ENCODE measurements at places on chromosomes 7 and 10. TPM values are rescaled to one million over a fixed set of nuclear protein-coding genes. Genes with fewer than 3 reads are reported as not detected.
A peak's percentile ranks its signal among the peaks of the same experiment; 100 is the strongest.

DNA sequence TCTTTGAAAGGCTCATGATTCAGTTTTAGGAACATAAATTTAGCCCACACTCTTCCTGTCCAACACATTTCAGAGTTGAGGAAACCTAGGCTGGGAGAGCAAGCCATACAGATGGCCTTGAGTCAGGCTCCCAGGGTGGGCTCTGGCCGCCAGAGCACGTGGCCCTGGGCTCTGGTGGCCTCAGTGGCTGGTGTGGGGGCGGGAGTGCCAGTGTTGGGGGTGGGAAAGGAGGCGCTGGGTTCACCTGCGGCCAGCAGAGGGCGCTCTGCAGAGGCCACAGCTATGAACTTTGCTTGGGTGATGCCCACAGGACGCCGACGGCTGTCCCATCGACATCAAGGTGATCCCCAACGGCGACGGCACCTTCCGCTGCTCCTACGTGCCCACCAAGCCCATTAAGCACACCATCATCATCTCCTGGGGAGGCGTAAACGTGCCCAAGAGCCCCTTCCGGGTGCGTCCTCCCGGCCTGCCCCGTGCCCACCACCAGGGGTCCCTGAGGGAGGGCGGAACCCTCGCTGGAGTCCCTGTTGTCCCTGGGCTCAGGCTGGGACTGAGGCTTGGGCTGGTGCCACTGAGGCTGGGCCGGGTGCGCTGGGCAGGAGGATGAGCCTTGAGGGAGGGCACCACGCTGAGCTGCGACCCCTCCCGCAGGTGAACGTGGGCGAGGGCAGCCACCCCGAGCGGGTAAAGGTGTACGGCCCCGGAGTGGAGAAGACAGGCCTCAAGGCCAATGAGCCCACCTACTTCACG, 11.9 kb downstream of the FLNC start:
- no peak for DNase-seq

DNA sequence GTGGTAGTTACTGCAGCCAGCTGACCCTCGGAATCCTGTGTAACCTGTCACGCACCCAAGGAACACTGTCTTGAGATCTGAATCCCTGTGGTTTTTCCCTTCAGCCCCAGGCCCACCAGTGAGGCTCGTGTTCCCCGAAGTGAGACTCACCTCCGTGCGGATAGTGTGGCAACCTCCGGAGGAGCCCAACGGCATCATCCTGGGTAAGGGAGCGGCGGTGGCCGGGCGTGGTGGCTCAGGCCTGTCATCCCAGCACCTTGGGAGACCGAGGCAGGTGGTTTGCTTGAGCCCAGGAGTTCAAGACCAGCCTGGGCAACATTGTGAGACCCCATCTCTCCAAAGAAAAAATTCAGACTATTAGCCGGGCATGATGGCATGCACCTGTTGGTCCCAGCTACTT, 549.9 kb upstream of the FOXK1 start:
- no peak for DNase-seq

Gene HMX2
- not detected for total RNA-seq

- DNase-seq = no peak
Measured at GRCh38 chr7:34315032-34315431, 343.0 kb upstream of the NPSR1 start.

- no peak for DNase-seq
Measured at GRCh38 chr10:113080925-113081229, 130.8 kb downstream of the TCF7L2 start.

DNA sequence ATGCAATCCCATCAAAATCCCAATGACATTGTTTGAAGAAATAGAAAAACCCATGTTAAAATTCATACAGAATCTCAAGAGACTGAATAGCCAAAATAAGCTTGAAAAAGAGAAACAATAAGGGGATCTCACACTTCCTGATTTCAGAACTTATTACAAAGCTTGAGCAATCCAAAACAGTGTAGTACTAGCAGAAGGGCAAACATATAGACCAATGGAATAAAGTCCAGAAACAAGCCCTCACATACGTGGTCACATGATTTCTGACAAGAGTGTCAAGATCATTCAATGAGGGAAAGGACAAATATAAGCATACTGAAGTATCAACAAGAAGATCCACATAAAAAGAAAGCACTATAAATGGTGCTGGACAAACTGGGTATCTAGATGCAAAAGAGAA, 31.9 kb downstream of the MICU1 start:
- no peak for DNase-seq

GRCh38 chr7:143958781-143959180, 4.1 kb downstream of the OR2F1 start:
- no peak for DNase-seq

DNA sequence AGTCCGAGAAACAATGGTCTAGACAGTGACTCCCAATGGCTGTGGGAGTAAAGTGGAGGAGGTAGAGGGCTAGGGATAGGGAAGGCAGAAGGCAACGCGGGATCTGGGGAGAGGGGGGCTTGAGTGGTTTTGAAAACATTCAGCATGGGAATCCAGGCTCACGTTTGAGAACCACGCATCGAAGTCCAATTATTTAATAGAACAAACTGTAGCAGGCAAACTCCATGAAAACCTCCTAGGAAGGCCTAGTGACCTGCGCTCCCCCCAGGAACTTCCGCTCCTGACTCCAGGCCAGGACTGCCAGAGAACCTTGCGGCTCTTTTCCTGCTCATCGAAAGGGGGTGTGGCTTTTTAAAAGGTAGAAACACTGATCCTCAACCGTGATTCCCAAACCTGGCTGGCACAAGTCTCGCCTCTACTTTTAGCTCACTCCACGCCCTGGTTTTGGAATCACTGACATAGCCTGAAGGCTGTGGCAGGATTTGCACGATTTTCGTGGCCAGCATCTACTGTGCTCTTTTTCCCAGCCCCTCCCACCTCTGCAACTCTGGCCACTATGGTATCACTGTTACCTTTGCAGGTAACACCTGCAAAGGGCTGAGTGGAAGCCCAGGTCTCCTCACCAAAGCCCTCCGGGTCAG, 43.4 kb downstream of the MYOF start:
- peak; percentile 61 for DNase-seq

Gene CAV2
- 105 TPM for total RNA-seq

- no peak for DNase-seq
Measured at GRCh38 chr10:48711830-48712229, 27.2 kb downstream of the WDFY4 start.

Gene SLC29A4
- total RNA-seq = 5.0 TPM

- DNase-seq = no peak
Measured at GRCh38 chr10:125101049-125101448, 59.3 kb downstream of the CTBP2 start.

DNA sequence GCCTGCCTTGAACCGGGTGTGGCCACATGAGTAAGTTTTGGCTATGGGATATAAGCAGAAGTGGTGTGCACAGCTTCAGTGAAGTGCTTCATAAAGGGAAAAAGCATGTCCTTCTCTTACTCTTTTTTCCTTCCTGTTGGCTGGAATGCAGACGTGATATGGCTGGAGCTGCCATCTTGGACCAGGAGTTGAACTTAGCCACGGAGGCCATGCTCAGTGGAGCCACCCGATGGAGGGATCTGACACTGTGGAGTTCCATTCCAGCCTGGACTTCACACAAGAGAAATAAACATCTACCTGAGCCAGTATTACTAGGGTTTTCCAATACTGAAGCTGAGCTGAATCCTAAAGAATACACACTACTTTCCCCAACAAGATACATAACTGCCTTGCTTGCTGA, 52.3 kb downstream of the CCDC3 start:
- no peak for DNase-seq

DNA sequence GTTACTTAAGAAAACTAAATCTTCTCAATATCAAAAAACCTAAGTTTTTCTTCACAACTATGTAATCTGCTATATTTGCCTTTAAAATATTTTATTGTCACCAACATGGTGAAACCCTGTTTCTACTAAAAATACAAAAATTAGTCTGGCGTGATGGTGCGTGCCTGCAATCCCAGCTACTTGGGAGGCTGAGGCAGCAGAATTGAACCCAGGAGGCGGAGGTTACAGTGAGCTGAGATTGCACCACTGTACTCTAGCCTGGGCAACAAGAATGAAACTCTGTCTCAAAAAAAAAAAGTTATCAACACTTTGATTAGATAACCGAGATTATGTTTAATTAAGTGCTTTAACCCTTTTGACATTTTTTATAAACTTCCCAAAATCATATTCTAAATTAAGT, 28.3 kb upstream of the CLDN4 start:
- no peak for DNase-seq

Gene RSPH10B
- 1.1 TPM for total RNA-seq

GRCh38 chr10:132476146-132477065, 61.2 kb upstream of the INPP5A start:
- DNase-seq = no peak

DNA sequence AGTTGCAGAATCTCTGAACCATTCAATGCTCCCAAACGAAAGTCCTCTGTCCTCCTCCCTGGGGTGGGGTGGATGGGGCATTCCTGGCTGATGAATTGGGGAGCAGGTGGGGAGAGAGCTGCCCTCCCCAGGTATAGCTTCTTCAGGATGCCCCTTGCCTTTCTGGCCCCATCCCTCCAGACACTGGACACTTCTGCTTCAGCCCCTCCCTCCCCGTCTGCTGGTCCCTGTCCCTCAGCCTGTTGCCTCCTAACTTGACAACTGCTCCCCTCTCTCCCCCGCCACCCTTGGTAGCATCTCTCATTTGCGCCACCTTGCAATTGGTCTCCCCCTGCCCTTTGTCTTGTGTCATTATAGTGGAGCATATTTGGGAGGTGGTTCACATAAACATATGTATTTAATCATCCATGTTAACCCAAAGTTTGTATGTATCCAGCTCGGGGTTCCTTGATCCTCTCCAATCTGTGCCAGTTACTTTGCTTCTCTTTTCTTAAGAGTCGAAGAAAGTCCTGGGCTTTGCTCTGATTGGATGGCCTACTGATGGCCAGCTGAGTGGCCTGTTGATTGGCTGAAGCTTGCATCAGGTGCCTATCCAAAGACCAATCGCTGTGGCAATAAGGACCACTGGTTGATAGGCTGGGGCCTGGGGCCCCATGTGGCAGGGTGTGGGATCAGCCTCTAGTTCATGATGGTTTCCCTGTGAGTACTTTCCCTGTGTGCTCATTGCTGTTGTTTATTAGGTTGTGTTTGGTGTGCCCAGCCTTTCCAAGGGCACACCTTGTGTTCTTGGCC, 4.0 kb upstream of the GCK start:
- no peak for DNase-seq

Gene BRAF
- 76.8 TPM for total RNA-seq

DNA sequence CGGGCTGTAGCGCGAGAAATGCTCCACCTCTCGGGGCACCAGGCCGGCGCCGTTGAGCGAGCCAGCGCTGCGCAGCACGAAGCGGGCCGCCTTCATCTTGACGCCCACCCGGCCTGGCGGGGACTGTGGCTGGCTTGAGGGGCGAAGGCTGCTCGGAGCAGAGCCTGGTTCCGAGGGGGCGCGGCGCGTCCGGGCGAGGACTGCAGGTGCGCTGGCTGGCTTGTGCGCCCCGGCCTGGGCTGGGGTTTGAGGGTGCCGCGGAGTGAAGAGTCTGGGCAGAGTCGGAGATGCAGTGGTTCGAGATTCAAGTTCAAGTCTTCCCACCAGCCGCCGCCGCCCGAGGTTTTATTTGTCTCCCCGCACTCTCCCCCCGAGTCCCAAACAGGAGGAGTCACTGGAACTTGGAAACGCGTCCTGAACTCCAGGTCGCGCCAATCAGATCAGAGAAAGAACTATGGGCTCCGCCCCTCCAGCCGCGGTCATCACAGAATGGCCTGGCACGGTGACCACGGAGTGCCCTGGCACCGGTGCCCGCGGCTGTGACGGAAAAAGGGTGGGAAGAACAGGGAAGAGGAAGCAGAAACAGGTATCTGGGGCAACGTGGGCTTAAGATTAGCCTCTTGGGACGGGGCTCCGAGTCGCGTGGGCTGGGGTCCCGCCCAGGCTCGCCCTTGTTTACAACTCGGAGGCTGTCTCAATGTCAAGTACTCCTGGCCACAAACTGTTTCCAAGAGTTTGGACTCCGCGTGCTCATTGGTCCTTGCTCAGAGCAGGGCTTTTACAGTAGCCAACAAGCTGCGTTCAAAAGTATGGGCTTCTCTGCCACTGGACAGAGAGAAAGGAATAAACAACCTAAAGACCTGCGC, at the start of gene PDK4:
Gene PDK4 (minus strand): TSS at position 319 of the 866 bp plus-strand sequence. CDS start 223 bp downstream, at position 96.
- peak; percentile 92 for DNase-seq

- no peak for DNase-seq
Measured at GRCh38 chr7:156147104-156147503, 334.8 kb upstream of the SHH start.

Gene HYAL4
- not detected for total RNA-seq

GRCh38 chr10:131698232-131698631, 202.6 kb upstream of the PPP2R2D start:
- no peak for DNase-seq

- DNase-seq = no peak
Measured at GRCh38 chr10:3813986-3814837, 29.2 kb upstream of the KLF6 start.

Gene IMMP2L
- total RNA-seq = 2.6 TPM

- no peak for DNase-seq
Measured at GRCh38 chr7:105250706-105251105, 138.0 kb downstream of the SRPK2 start.

- DNase-seq = peak; percentile 62
Measured at GRCh38 chr7:73734619-73735527, 3.7 kb downstream of the ABHD11 start.

GRCh38 chr10:68105820-68106219, 3.5 kb upstream of the MYPN start:
- no peak for DNase-seq

DNA sequence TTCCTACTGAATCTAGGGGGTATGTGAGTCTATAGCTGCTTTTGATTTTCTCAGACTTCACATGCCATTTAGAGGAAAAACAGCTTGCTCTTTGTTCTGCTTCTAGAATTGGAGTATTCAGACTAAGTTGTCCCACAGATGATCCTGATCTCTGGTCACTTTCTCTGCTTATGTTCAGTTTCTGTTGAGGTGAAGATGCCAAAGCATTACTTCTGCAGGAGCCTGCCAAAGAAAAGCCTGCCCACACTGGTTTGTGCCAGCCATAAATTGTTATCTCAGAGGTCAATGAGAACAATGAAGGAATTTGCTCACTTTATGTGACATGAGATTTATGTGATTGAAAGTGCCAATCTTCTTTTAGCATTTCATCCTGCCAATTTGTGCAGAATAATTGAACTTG, 163.6 kb downstream of the CDK14 start:
- no peak for DNase-seq

DNA sequence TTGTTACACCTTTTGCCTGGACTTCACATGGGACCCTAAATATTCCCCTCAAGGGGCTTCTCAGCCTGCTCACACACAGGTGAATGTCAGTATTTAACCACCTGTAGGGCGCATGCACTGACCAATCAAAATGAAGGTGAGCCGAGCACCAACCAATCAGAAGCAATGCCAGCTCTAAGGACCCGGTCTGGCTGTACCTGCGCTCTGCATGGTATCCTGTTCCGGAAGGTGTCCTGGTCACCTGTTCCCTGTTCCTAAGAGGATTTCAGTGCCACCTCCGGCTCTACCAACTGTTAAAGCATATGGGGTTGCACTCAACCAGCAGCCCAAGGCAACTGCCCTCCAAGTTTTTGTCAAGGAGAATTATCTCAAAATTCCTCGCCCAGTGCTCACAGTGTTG, 18.4 kb upstream of the CALN1 start:
- no peak for DNase-seq

Gene INSYN2A
- total RNA-seq = not detected

GRCh38 chr7:139559364-139560105, 36.0 kb downstream of the CLEC2L start:
- no peak for DNase-seq

GRCh38 chr10:2476218-2476811, 591.0 kb upstream of the PFKP start:
- DNase-seq = peak; percentile 42

Gene PIK3CG
- 4.6 TPM for total RNA-seq

- DNase-seq = no peak
Measured at GRCh38 chr10:46268076-46268881, 18.5 kb upstream of the ANTXRL start.

- DNase-seq = peak; percentile 20
Measured at GRCh38 chr7:11831736-11832495, at the start of gene THSD7A. Gene THSD7A, minus strand, starts transcription at chr7:11832198. Its CDS starts 252 bp downstream, at chr7:11831946.

Gene CALHM1
- not detected for total RNA-seq
